Colonic mucosa (tissue), 4 donors: ENCODE measurements at places on chromosomes 1 and 21. TPM values are rescaled to one million over a fixed set of nuclear protein-coding genes. Genes with fewer than 3 reads are reported as not detected.
A peak's percentile ranks its signal among the peaks of the same experiment; 100 is the strongest.

- no peak for DNase-seq
These were observed 203.2 kb upstream of the SGIP1 start for GRCh38 chr1:66330722-66331141.

Gene RAB13
- 84.7 TPM for total RNA-seq

DNA sequence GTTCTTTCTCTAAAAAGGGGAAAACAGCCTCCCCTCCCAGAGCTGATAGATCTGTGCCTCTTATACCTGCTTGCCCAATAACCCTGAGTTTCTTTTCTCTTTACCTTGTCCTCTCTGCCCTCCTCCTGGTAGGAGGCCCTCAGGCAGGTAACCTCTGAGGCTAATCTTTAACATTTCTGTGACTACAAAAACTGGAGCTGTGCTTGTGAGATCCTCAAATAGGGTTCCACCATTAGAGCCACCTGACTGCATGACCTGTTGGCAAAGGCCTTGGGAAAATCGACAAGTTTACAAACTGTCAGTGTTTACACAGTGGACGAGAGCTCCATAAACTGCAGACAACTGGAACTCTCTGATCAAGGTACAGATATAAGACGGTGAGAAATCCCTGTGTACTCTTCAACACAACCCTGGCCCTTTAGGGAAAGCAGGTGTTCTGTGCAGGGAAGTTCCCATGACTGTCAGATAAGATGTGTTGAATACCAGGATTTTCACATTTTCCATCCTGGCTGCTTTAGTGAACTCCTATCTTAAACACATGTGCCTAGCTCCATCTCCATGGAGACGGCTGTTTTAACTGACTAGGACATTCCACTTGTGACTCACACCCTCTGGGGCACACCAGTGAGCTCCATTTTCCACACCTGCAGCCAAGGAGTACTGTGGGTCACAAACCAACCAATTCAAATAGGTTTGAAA is 38.3 kb downstream of the ECE1 start:
- peak; percentile 77 for DNase-seq

Gene CFHR5
- total RNA-seq = not detected

GRCh38 chr21:32463889-32464300 is 51.4 kb downstream of the EVA1C start:
- no peak for DNase-seq

GRCh38 chr1:39173119-39173994 is 31.1 kb upstream of the MACF1 start:
- DNase-seq = no peak
